ENCODE measurements at places on chromosomes 5 and 9.

- no peak for DNase-seq
These were observed 74.5 kb downstream of the MAPKAP1 start for GRCh38 chr9:125632321-125633115.

DNA sequence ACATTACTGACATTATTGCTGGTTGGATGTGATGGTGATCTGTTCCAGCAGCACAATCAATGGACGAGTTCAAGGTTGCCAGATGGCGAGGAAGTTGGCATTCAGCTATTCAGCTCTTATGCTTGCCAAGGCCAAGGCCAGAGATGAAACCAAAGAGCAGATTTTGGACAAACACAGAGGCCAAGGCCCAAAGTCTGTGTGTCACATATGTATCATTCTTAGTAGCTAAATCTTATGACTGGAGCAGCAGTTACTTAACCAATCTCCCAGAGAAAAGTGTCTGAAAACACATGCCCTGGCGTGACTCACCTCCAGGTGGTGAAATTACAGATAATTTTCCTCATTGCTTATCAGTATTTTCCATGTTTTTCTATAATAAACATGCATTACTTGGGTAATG lies 189.0 kb upstream of the EGFLAM start:
- no peak for DNase-seq

DNA sequence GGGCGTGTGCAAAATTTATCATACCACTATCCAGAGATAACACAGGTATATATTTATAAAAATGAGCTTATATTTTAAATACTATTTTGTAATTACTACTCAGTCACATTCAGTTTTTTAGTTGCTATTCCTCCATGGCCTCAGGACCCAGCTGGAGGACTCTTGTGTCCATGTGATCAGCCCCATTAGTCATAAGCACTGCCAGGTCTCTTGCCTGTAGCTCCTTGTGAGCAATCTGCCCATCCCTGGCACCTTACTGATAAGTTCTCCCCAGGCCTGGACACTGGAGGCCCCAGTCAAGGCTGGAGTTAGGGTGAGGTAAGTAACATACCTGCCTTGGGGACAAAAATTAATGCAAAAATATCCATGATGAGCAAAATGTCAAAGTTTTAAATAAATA lies 29.5 kb upstream of the ADRB2 start:
- no peak for DNase-seq

- DNase-seq = no peak
These were observed 13.7 kb downstream of the IRX4 start for GRCh38 chr5:1868886-1869475.

- DNase-seq = no peak
These were observed 207.2 kb upstream of the DAB2 start for GRCh38 chr5:39631958-39632357.

DNA sequence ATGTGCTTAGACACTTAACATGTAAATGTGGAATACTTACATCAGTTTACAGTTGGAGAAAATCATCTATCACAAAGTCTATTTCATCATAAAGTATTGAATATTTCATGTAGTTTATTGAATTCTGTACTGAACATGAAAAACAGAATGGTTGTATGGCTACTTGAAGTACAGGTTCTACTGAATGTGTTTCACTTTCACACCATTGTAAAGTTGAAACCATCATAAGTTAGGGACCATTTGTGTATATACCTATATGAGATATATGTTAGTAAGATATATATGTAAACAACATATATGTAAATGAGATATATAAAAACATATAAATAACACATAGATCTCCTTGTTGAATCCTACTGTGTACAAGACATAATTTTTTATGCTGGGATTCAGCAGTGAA lies 63.0 kb upstream of the TAF11L2 start:
- no peak for DNase-seq

DNA sequence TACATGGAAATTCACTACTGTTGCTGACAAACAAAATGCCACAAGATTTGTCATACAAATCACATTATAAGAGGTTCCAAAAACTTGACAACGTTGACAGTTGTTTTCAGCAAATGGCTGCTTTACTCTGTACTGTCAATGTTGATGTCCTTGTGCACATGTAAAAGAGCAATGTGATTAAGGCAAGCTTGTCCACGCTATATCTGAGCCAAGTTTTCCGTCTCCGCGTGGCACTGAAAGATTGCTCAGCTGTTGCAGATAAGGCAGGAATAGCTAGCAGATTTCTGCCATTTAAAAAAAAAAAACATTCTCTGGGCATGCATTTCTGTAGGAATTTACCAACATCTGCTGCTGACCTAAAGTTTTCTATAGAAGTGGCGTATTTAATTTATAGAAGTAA lies 46.4 kb upstream of the MEF2C start:
- DNase-seq = no peak

DNA sequence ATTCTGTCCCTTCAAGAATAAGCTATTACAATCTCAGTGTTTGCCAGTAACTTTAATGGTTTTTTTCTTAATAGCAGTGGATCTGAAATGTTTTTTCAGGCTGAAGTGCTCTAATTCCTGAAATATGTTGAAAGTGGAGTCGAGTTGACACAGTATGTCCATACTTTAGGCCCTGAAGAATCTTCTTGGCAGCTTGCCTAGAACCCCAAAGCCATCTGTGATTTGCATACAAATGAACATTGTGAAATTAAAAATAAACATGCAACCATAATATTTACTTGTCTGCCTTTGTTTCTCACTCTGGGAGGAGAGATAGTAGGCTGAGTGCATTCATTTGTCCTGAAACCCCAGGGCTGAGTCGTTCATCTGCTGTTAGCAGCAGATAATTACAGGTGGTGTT lies 152.7 kb downstream of the ADCY2 start:
- no peak for DNase-seq

- DNase-seq = no peak
These were observed 46.6 kb downstream of the PPIP5K2 start for GRCh38 chr5:103166706-103167105.

DNA sequence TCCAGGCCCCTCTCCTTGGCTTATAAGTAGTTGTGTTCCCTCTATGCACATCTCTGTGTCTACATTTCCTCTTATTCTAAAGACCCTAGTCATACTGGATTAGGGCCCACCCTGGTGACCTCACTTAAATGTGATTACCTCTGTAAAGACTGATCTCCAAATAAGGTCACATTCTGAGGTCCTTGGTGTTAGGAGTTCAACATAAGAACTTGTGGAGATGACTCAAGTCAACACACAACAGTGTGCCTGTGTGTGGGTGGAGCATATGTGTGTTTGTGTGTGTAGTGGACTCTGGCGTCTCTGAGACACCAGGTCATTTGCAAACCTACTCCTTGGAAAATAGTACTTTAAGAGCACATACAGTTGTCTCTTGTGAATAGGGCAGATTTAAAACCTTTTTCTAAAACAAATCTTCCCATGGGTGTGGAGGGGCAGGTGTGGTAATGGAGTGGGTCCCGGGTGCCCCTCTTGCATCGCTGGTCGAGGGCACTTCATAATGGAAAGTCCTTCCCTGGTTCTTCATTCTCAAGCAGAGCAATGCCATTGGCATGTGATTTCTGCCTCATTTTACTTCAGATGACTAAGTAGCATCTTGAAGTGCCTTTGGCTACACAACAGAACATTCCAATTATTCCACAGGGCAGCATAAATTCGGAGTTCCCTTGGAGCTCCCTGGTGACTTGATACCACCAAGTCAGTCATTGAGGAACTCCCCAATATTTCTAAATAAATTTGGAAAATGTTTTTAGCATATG lies 84.4 kb downstream of the C9orf152 start:
- peak; percentile 51 for DNase-seq

- DNase-seq = peak; percentile 0
These were observed 1056.5 kb upstream of the EDIL3 start for GRCh38 chr5:85441156-85441555.

GRCh38 chr5:63029891-63030290 lies 451.3 kb downstream of the LRRC70 start:
- no peak for DNase-seq

DNA sequence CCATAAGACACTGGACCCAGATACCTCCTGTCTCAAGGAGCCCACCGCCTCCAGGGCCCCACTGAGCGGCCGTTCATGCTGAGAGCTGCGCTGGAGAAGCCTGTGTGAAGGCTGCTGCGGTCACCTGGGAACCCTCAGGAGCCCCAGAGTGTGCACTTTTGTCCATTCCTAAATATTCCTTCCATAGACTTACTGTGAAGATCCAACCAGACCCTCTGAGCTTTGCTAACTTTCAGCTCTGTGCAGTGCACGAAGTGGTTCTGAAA lies 119.5 kb downstream of the COL23A1 start:
- no peak for DNase-seq

- DNase-seq = no peak
These were observed 12.6 kb upstream of the AQP7 start for GRCh38 chr9:33414889-33415500.

DNA sequence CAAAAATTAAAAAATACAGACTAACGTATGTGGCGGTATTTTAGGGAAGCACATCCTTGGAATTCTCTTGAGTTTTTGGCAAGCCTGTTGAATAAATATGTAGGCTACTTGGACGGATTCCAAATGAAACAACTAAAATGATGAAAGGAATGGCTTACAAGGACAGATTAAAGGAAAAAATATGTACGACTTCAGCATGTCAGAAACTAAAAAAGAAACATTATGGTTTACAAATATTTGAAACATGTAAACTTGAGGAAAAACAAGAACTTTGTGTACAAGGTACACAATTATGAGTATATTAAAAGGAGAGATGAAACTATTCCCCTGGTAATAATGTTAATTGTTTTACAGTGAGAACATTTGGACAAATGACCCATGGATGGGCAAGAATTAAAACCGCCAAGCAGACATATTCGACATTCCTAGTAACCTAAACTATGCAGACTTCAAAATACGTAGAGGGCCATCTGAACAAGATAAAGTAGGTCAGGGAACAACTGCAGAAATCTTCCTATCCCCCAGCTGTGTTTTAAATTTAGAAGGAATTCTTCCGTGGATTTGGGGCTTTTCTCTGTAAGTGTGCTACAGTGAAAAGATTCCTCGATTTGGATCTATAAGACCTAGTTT lies 12.5 kb downstream of the EDIL3 start:
- peak; percentile 93 for DNase-seq

DNA sequence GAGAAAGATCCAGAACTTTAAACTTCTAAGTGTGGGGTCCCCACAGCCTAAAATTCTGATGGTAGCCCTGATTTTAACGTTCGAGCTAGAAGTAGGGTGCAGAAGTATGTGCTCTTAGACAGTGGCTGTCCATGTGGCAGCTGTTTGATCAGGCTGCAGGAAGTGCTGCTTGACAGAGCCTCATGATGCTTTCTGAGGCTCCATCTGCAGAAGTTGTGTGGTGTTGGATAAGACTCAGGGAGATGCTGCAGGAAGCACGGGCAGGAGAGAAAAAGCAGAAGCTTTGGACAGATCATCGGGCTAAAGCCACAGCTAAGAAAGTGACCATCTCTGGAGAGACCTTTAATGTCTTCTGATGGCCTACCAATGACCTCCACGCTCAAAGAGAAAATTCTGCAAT lies 8.1 kb downstream of the MTMR12 start:
- DNase-seq = no peak

DNA sequence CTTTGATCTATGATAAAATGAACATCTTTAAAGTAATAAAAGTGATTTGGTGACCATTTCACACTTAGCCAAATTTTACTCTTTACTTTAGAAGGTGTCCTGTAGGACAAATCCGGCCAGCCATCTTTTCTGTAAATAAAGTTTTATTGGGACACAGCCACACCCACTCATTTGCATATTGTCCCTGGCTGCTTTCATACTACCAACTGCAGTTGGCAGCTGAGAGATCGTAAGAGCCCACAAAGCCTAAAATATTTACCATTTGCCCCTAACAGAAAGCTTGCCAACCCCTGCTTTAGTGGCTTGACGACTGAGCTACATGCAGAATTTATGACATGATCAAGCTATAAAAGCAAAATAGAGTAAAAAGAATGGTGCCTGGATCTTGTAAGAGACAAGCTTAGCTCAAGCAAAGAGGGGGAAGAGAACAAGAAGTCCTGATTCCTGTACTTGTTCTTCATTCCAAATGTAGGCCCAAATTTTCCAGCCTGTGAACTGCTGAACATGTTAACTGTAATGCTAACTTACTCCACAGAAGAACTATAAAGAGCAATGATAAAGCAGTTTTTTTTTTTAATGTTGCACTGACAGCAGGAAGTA lies 7.4 kb upstream of the FBXO10 start:
- DNase-seq = no peak

GRCh38 chr9:112120439-112120925 lies 54.6 kb downstream of the SUSD1 start:
- peak; percentile 2 for DNase-seq

DNA sequence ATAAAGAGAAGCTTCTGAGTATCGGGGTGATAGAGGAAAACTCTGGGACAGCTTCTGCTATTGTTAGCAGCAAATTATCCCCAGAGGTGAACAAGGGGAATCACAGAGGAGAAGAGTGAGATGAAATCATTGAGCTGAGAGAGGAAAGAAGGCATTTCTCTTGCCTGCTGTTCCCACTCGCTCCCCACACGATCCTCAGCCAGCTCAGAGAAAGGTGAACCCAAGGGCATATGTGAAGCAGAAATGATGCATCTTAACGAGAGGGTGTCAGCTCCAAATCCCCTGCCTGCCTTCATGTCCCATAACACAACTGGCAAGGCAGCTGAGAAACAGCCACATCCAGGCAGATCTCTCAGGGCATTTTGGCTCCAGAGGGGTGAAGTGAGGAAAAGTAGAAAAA lies 111.6 kb downstream of the BRINP1 start:
- no peak for DNase-seq

GRCh38 chr9:121962421-121962820 lies 130.7 kb downstream of the TTLL11 start:
- DNase-seq = no peak

GRCh38 chr5:150510460-150511263 lies 2.7 kb downstream of the NDST1 start:
- no peak for DNase-seq

- DNase-seq = no peak
These were observed 55.1 kb downstream of the MEGF9 start for GRCh38 chr9:120659209-120659608.

DNA sequence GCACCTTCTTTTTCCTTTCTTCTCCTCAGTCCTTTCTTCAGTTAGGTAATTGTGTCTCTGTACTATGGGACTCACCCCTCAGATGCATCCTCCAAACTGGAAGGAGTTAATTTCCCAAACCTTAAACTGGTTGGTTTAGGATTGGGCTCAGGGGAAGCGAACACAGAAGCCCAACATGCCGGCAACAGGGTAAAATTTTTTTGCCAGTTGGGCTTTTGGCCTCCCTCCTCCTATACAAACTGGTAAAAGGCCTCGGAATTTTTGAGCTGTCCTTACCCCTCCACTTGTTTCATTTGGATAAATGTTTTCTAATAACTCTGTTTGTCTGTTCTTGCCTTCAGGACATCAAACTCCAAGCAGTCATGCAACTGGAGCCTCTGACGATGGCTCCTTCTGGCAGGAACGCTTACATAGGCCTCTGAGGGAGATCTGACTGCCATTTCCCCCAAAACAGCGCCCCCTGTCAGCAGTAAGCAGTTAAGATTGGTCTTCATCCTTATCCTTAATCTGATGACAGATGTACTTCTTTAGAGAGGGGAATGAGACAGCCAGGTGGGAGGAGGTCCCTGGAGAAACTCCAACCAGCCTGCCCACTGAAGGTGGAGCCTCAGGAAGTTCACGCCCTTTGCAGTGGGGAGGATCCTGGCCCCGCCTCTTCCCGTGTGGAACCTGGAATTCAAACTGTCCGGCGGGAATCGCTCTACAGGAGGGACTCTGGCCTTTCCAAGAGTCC lies 57.8 kb upstream of the SPINK5 start:
- no peak for DNase-seq
